ENCODE measurements at places on chromosomes 6 and 20. TPM values are rescaled to one million over a fixed set of nuclear protein-coding genes. Genes with fewer than 3 reads are reported as not detected.
A peak's percentile ranks its signal among the peaks of the same experiment; 100 is the strongest.

The TUBB2B gene
- 1.3 TPM for total RNA-seq

The DYNLT2 gene
- total RNA-seq, result 0.75 TPM

The HS3ST5 gene
- total RNA-seq, result not detected

The ASIP gene
- 18.9 TPM for total RNA-seq

The TPD52L2 gene
- 69.0 TPM for total RNA-seq

The FAXC gene
- not detected for total RNA-seq

The LPIN3 gene
- 18.6 TPM for total RNA-seq

The MAS1 gene
- not detected for total RNA-seq

The MTFR2 gene
- total RNA-seq, result 0.24 TPM

The UNC5CL gene
- total RNA-seq, result 0.40 TPM

The CFAP61 gene
- total RNA-seq, result 36.9 TPM

The KDM1B gene
- 13.2 TPM for total RNA-seq

The CAPN11 gene
- 0.43 TPM for total RNA-seq

The MAP7 gene
- 2.1 TPM for total RNA-seq

The SLC22A1 gene
- 0.35 TPM for total RNA-seq

The SASH1 gene
- 35.8 TPM for total RNA-seq

The TAF8 gene
- 28.7 TPM for total RNA-seq

The CRIP3 gene
- total RNA-seq, result 4.1 TPM

The HTR1E gene
- total RNA-seq, result not detected

GRCh38 chr6:118771253-118771652, 119.9 kb upstream of the CEP85L start:
- no peak for DNase-seq

- no peak for DNase-seq
Observed at GRCh38 chr6:29403801-29404200, 8.4 kb downstream of the OR12D2 start.

DNA sequence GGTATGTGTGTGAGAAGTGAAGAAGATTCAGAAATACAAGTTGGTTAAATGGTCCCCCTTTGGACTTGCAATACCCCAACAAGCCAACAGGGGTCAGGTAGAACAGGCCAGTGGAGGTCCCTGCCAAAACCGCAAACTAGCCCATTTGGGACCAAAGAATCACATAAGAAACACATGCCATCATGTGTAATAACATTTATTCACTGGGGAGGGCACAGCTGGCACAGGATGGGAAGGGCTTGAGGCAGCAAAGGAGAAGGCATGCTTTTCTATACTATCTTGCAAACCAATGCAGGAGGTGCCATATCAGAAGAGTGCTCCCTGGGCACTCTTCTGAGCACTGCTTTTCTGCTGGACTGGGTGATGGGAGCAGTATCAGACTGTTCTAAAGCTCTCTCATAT, 116.1 kb upstream of the TRAF3IP2 start:
- DNase-seq, result no peak

GRCh38 chr6:69866351-69866769, at the start of gene COL19A1:
Gene COL19A1 (plus strand): TSS chr6:69866556. CDS start chr6:69879568, 13,012 bp downstream.
- peak; percentile 46 for DNase-seq

- no peak for DNase-seq
Observed at GRCh38 chr6:6869094-6869493, 238.7 kb upstream of the RREB1 start.

- no peak for DNase-seq
Observed at GRCh38 chr6:112330071-112330878, 16.9 kb upstream of the RFPL4B start.

- DNase-seq, result no peak
Observed at GRCh38 chr6:24689964-24690363, 23.1 kb downstream of the ACOT13 start.

- DNase-seq, result no peak
Observed at GRCh38 chr6:146968041-146968760, 236.0 kb upstream of the STXBP5 start.

- DNase-seq, result no peak
Observed at GRCh38 chr6:84625506-84625905, 138.9 kb downstream of the TBX18 start.

GRCh38 chr20:63177134-63177784, 38.7 kb downstream of the YTHDF1 start:
- no peak for DNase-seq

- DNase-seq, result peak; percentile 53
Observed at GRCh38 chr6:3929281-3929798, 80.2 kb downstream of the FAM50B start.

- DNase-seq, result no peak
Observed at GRCh38 chr6:113930183-113930582, 40.8 kb downstream of the HDAC2 start.

GRCh38 chr6:167093922-167094432, 28.9 kb upstream of the CCR6 start:
- no peak for DNase-seq

- no peak for DNase-seq
Observed at GRCh38 chr6:166855416-166855815, 100.9 kb downstream of the RNASET2 start.

DNA sequence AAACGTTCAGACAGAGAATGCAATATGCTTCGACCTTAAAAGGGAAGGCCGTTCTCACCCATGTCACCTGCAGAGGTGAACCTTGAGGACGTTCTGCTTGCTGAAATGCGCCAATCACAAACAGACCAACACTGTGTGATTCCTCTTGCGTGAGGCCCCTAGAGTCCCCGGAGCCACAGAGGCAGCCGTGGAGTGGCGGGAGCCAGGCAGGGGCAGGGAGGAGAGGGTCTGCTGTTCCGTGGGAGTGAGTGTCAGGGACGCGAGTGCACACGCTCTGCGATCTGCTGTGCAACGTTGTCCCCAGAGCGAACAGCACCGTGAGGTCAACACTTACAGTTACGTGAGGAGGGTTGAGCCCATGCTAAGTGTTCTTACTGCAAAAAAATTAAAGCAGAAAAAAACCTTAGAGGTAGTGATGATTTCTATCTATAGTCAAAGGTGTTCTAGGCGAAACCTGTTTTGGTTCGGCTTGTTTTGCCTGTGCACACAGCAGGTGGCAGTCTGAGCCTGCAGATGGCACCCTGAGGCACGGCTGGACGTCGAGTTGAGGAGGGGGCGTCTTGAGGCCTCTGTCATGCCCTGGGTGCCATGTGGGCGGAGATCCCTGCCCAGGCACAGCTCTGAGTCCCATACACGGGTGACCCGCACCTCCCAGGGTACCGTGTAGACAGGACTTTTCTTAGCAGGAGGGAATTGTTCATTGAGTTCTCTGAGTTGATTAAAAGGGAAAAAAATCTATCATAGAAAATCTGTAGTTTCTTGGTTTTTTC, 71.7 kb upstream of the FRMD1 start:
- DNase-seq, result no peak

GRCh38 chr6:43298565-43299337, 691 bp downstream of the SLC22A7 start:
- DNase-seq, result no peak

DNA sequence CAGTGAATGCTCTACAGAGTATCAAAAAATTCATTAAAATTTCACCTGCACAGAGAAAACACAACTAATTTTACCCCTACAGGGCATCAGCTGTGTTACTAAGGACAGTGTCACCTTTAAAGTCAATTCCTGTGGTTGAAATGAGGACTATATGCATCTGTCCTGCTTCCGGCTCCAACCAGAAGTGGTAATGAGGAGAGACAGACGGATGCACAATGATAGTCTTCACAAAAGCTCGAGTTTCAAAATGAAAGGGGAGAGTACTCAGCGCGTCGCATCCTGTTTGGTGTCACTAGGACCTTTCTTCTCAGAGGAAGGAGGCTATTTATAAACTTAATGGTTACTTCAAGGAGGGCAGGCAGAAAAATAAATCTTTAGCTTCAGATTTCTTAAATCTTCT, 86.5 kb downstream of the LYRM4 start:
- DNase-seq, result no peak

- no peak for DNase-seq
Observed at GRCh38 chr6:125432963-125433362, 131.2 kb upstream of the HDDC2 start.

DNA sequence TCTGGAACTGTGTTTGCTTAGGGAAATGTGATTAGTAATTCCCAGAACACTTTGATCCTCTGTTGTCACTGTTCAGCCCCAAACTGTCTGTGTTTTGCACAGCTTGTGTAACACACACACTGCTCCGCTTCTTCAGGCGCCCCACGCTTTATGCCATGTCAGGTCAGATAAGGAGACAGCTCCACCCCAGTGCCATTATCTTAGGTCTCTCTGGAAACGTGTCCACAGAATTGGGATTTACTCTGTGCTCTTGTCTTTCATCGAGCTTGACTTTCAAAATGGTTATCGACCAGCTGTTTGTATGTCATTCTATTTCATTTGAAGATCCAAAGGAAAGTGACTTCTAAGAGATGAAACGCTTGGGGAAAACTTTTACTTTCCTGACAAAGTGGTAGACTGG, 106.4 kb upstream of the SSTR4 start:
- no peak for DNase-seq

DNA sequence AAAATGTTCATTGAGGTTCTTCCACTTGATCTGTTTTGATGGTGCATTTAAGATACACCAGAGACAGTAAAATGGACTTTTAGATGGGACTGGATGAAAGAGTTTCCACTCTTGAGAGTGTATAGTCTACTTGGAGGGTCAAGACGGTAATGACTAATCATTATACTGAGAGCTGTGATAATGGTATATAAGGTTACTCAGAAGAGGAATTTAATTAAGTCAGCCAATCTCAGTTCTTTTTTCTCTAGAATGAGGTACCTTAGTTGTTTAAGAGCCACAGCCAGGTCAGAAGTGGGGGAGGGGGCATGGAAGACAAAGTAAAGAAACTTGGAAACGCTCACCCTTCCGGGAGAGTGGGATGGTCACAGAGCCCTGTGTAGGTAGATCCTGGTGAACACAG, 123.9 kb downstream of the MAP3K4 start:
- no peak for DNase-seq

DNA sequence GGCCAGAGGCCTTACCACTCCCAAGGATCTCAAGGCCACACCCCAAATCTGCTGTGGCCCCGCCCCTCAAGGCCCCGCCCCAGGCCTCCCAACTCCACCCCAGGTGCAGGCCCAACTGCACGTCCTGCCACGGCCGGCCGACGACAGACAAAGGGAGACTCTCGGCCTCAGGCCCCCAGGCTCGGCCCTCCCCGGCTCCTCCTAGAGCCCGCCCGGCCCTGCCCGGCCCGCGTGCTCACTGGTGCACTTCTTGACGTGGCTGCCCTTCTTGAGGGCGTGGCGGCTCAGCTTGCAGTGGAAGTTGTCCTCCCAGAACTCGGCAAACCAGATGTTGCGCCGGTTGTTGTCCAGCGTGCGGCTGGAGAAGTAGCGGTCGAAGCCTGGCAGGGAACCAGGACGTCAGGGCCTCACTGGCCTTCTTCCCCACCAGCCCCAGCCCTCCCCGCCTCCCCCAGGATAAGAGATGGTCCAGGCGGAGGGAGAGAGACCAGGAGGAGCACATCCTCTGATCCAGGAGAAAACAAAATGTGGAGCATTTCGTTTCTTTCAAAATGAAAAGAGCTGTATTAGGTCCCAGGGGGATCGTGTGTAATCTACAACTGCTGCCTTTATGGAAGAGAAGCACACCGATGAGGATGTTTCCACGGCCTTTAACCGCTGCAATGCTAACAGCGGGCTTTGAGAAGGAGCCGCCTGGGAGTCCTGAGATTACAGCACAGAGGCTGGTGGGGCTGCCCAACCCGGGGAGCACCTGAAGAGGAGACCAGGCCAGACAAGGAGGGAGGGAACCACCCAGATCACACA, 89.4 kb downstream of the GRM4 start:
- peak; percentile 81 for DNase-seq

GRCh38 chr6:23494367-23494766, 631.6 kb upstream of the NRSN1 start:
- DNase-seq, result no peak

- DNase-seq, result no peak
Observed at GRCh38 chr20:29299811-29300578, 1957.5 kb upstream of the DEFB115 start.

- DNase-seq, result no peak
Observed at GRCh38 chr6:52552278-52552643, 24.6 kb downstream of the TRAM2 start.

DNA sequence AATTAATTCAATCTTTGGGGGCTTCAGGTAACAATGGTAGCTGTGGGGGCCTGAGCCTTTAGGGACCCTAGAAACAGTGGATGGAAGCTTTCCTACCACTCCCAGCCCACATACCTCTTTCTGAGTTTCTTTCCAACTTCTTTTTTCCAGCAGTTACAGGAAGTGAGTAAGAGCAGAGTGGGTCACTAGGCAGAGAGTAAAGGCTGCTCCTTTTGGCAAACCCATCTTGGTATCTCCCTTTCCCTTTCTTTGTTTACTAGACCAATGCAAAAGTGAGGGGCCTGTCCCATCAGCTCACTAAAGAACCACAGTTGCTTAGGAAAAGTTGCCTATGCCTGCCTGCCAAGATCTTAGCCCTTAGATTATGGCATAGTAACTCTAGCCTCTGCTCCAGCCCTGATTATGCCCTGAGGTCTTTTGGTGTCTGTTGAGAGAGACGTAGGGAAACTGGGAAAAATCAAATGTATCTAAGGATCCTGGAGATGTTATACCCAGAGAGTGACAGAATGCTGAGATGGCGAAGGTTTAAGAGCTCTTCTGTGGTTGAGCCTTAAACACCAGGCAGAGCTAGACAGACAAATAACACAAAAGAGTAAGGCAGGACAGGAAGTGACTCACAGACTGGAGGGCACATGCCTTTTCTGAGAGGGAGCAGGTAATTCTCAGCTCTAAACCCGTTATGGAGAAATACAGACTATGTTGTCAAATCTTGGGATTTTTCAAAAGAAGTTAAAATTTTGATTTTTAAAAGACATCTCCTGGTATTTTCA, 31.3 kb downstream of the TRMT6 start:
- no peak for DNase-seq

- no peak for DNase-seq
Observed at GRCh38 chr6:130037207-130037811, 18.9 kb downstream of the L3MBTL3 start.

DNA sequence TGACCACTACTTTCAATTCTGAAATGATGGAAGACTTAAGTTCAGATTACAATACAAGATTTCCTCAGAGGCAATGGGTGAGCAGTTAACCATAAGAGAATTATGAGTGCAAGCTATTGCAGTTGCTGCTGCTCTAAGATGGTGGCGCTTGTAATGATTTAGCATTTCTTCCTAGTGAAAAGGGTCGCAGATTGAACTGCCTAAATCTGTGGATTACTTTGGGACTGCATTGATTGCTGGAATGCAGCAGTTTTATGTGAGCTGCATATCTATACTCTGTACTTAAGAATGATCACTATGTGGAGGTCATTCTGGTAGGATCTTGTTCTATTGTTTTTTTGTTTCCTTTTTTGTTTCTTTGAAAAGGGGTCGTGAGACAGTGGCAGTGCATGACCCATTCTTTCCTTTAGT, 5.3 kb downstream of the SCAF8 start:
- no peak for DNase-seq

DNA sequence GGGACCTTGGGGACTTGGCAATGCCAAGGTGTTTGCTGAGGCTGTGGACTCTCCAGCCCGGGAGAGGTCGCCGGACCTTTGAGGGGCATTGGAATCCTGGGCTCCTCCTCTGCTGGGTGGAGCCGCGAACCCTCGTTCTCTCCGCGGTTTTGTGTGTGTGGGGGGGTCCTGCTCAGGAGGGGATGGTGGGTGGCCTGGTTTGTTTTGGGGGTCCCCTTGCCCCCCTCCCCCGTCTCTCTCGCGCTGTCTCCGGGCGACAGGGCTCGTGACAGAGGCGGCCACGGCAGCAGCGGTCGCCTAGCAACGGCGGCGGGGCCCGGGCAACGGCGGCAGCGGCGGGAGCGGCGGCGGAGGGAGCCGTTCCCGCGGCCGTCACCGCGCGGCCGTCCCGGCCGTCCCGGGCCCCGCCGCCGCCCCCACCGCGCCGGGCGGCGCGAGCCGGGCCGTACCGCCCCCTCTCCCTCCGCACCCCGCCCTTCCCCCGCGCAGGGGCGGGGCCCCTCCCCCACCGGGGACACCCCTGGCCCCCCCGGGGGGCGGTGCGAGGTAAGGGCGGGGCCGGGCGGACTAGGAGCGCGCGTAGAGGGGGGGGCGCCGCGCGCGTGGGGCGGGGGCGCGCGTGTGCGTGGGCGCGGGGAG, 7.8 kb downstream of the SYNGAP1 start:
- DNase-seq, result peak; percentile 67
